Activated CD4-positive, alpha-beta memory T cell treated with anti-CD3 and anti-CD28 coated beads for 36 hours (primary cell): ENCODE measurements at places on chromosomes 5 and 9. TPM values are rescaled to one million over a fixed set of nuclear protein-coding genes. Genes with fewer than 3 reads are reported as not detected.

DNA sequence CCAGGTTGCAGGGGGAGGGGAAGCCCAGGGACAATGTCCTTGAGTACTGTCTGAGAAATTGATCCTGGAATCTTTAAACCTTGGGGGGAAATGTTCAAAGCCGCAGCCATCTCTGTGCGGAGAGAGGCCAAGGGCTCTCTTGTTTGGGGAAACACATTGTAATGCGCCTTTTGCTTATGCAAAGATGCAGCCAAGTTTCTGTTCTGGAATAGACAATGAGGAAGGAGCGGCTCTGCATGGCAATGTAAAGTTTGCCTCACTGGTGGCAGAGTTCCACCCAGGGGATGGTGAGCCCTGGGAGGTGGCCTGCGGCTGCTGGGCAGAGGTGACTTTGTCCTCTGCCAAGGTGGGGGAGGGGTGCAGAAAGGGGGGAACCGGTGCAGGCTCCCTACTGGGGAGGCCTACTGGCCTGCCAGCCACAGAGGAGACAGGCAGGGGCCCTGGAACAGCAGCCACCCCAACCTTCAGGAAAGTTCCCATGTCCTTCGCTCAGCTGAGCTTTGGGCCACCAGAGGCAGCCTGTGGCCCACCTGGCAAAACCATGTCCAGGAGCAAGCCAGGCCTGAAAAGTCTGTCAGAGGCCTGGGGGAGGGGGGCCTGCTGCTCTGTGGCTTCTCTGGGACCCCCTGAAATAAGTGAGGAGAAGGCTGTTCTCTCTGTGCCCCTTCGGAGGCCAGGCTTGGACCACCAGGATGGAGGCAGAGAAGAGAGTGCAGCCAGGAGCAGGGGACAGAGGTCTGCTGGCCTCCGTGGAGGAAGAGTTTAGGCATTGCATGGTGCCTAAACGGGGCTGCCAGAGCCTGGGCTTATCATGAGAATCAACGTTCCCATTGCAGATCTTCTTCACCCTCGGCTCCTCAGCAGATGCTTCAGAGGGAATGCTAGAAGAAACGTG lies 127.8 kb downstream of the ZNF354C start:
- no peak overlapping the region for H3K4me3 ChIP-seq
- H3K4me1 ChIP-seq: no peaks in the 10 kb centered on the region
- no peaks in the 10 kb centered on the region for H3K36me3 ChIP-seq
- peaks cover 6% of the 10 kb centered on the region for H3K27me3 ChIP-seq
- H3K27ac ChIP-seq: no peak overlapping the region

FCHO2 gene
- total RNA-seq: 1.3 TPM

DNA sequence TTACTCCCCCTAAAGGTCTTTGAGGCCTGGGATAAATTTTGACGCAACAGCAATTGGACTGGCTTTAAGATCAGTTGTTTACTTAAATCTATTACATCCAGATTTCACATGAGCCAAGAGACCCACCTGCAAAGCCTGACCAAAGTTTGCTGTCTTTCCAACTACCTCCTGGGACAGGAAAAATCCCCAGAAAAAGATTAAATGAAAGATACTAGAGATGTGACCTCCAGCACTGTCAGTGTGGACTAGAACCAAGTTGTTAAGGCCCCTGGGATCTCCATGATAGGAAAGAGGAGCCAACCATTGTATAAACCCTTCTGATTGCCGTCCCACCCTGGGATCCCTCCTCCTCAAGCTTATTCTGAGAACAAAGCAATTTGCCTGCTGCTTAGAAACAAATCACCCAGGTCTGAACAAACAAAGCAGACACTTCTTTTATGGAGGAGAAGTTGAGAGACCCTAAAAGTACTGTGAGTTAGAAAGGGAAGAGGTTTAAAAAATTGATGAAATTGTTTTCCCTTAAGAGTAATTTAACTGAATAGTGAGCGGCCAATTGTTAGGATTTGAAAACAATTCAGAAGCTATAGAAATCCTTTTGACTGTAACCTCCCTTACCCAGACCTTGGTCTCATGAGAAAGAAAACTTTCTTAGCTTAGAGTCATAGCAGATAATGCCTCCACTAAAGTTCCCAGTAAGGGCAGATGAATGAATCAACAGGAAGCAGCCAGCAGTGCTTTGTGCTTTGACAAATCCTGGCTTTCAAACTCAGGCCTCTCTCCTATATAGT lies 255.2 kb downstream of the TMEM167A start:
- no peak overlapping the region for H3K27ac ChIP-seq
- peaks cover 9% of the 10 kb centered on the region for H3K4me1 ChIP-seq
- no peaks in the 10 kb centered on the region for H3K27me3 ChIP-seq
- no peak for DNase-seq

- no peak overlapping the region for H3K27ac ChIP-seq
- H3K27me3 ChIP-seq: no peaks in the 10 kb centered on the region
- H3K36me3 ChIP-seq: no peaks in the 10 kb centered on the region
- H3K4me1 ChIP-seq: peaks cover 17% of the 10 kb centered on the region
Measured at GRCh38 chr9:123248630-123249029, 19.8 kb downstream of the STRBP start.

DNA sequence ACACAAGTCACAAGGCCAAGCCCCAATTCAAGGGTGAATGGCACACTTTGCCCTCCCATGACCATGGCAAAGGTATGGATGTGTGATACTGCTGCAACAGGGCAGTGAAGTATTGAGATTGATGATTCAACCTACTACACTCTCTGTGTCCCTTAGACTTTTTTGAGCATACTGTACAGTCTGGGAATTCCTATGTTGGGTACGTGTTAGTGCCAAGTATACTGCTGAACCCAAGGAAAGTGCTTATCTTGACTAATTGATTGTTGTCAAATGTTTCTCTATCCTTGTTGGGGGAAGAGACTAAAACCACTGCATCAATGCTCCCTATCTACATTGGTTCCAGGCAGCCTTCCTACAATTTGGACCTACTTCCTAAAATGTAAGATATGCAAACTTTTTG lies 93.7 kb downstream of the NDFIP1 start:
- no peak overlapping the region for H3K27ac ChIP-seq
- DNase-seq: no peak
- no peak overlapping the region for H3K4me3 ChIP-seq
- no peaks in the 10 kb centered on the region for H3K4me1 ChIP-seq
- H3K27me3 ChIP-seq: no peaks in the 10 kb centered on the region

GRCh38 chr5:67149951-67150523 lies 46.6 kb downstream of the CD180 start:
- no peaks in the 10 kb centered on the region for H3K27me3 ChIP-seq
- no peaks in the 10 kb centered on the region for H3K4me1 ChIP-seq
- peaks cover 30% of the 10 kb centered on the region for H3K36me3 ChIP-seq
- no peak overlapping the region for H3K4me3 ChIP-seq
- H3K27ac ChIP-seq: no peak overlapping the region

PCDHGA9 gene
- not detected for total RNA-seq

SPINK7 gene
- not detected for total RNA-seq

CARD6 gene
- total RNA-seq: 1.7 TPM

- no peak overlapping the region for H3K4me3 ChIP-seq
- no peak overlapping the region for H3K27ac ChIP-seq
- H3K36me3 ChIP-seq: no peaks in the 10 kb centered on the region
- DNase-seq: no peak
- H3K4me1 ChIP-seq: no peaks in the 10 kb centered on the region
- peaks cover 21% of the 10 kb centered on the region for H3K27me3 ChIP-seq
Measured at GRCh38 chr5:128532127-128532526, 5.9 kb downstream of the FBN2 start.

ARID3C gene
- 0.17 TPM for total RNA-seq

DNA sequence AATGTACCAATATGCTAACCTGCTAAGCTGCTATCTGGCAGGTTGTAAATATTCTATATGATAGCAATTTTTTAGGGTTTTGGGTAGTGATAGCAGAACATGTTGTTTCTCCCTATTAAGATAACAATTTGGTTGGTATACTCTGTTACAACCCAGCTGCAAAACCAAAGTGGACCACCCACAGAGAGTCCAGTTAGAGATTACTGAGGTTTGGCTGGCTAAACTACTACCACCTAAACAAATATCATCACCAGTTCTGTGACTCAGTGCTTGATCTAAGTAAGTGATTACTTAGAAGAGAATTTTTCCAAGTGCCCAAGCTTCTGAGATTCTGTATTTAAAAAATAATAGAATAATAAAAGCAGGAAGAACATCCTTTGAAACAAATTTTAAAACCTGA lies 72.3 kb downstream of the XRCC4 start:
- no peak overlapping the region for H3K4me3 ChIP-seq
- H3K27me3 ChIP-seq: no peaks in the 10 kb centered on the region
- no peak for DNase-seq
- no peak overlapping the region for H3K27ac ChIP-seq
- H3K36me3 ChIP-seq: peaks cover 7% of the 10 kb centered on the region

- peaks cover 17% of the 10 kb centered on the region for H3K4me1 ChIP-seq
- H3K4me3 ChIP-seq: no peak overlapping the region
- H3K36me3 ChIP-seq: no peaks in the 10 kb centered on the region
- no peak overlapping the region for H3K27ac ChIP-seq
- H3K27me3 ChIP-seq: no peaks in the 10 kb centered on the region
- no peak for DNase-seq
Measured at GRCh38 chr9:97978371-97979130, 4.6 kb upstream of the ANP32B start.

DNA sequence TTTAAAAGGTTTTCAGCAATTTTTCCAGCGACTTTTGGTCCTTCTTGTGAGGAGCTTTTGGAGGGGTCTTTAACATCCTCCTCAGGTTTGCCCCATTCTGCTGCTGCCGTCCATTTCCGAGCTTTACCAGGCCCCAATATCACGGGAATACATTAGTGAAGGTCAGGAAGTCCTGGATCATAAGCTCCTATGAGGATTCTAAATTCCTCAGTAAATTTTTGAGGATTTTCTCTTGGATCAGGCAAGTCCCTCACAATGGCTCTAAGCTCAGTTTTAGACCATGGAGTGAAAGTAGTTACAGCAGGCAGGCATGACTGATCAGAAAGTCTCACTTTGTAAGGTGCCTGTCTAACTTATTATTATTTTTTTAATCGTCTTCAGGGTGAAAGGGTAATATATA lies 17.2 kb upstream of the GBGT1 start:
- peaks cover 12% of the 10 kb centered on the region for H3K27me3 ChIP-seq
- no peaks in the 10 kb centered on the region for H3K36me3 ChIP-seq
- DNase-seq: no peak
- H3K27ac ChIP-seq: no peak overlapping the region
- H3K4me3 ChIP-seq: no peak overlapping the region
- H3K4me1 ChIP-seq: peaks cover 17% of the 10 kb centered on the region

DNA sequence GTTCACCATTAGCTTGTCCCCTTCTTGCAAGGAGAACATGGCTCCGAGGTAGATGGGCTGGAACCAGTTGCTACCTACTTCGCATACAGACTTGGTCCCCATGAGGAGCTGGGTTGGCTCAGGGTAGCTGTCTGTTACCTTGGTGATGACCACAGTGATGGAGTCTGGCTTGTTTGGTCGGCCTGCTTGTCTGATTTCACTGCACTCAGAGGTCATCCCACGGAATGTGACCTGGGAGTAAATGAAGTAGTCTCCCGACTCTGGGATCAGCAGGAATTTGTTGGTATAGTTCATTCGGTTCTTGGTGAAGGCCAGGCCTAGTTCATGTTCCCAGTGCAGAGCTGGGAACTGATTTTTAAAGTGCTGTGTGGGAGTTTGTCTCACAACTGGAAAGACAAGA lies 15.3 kb downstream of the TNFSF15 start:
- H3K4me3 ChIP-seq: no peak overlapping the region
- no peaks in the 10 kb centered on the region for H3K4me1 ChIP-seq
- no peak for DNase-seq
- H3K27me3 ChIP-seq: no peaks in the 10 kb centered on the region

TSSK1B gene
- not detected for total RNA-seq

- no peaks in the 10 kb centered on the region for H3K4me1 ChIP-seq
- H3K36me3 ChIP-seq: no peaks in the 10 kb centered on the region
- H3K27me3 ChIP-seq: peaks cover 7% of the 10 kb centered on the region
- no peak overlapping the region for H3K4me3 ChIP-seq
Measured at GRCh38 chr9:78448960-78449673, 152.2 kb downstream of the PSAT1 start.

DNA sequence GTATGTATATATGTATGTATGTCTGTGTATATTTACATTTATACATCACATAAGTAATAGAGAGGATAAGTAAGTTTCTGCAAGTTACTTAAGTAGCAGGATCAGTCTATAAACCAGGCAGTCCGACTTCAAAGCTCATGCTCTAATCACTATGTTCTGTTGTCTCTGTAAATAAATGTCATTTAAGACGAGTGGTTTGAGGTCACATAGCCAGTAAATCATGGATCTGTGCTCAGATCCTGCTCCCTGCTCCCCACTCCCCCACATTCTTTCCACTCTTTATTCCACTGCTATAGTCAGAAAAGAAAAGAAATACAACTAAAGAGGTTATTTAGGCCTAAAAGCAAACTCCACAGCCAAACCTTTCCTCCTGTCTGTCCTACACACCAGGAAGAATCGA lies 90.4 kb downstream of the SERINC5 start:
- H3K4me3 ChIP-seq: no peak overlapping the region
- no peaks in the 10 kb centered on the region for H3K27me3 ChIP-seq
- peaks cover 73% of the 10 kb centered on the region for H3K36me3 ChIP-seq
- peaks cover 60% of the 10 kb centered on the region for H3K4me1 ChIP-seq

DNA sequence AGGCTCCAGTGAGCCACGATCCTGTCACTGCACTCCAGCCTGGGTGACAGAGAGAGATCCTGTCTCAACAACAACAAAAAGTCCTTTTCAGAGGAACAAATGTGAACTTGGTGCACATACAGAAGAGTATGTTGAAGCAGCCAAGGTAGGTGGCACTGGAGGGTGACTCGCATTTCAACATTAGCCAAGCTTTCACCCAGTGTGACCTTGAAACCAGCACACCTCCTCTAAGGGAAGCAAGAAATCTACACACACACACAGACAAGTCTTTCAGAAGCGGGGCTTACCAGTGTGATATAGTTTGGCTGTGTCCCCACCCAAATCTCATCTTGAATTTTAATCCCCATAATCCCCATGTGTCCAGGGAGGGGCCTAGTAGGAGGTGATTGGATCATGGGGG lies 225.2 kb downstream of the SEMA5A start:
- no peak for DNase-seq
- no peaks in the 10 kb centered on the region for H3K27me3 ChIP-seq
- no peaks in the 10 kb centered on the region for H3K4me1 ChIP-seq
- no peaks in the 10 kb centered on the region for H3K36me3 ChIP-seq
- H3K27ac ChIP-seq: no peak overlapping the region

PRRX2 gene
- total RNA-seq: 0.58 TPM

DNA sequence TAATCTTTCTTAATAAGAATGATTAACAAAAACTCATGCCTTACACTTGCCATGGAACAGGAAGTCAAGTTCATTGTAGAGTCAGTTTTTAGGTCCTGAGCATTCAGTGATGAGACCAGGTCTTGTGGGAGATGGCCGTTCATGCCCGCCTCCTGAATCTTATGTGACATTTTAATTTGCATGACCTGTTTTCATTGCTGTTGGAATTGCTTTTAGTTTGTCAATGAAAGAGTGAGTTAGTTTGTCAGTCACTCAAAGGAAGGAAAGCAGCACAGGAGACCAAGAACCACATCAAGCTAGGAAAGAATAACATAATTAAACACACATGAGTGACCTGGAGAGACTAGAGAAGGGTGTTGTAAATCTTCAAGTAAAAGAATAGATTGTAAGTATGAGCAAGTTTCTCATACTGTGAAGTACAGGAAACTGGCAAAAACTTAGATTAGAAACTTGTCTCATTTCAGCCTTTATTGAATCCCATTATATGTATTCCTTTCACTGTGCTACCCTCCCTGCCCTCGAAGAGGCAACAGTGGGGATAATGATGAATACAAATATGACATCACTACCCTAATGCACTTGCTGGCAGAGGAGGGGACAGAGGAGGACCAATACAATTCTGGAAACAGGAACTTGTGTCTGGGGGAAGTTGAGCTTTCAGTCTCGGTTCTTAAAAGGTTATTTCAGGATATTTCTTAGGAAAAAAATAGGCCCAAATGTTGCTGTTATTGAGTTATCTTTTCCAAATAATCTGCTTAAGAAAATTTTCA lies 64.3 kb upstream of the C6 start:
- no peak for DNase-seq
- H3K27me3 ChIP-seq: no peaks in the 10 kb centered on the region
- H3K36me3 ChIP-seq: no peaks in the 10 kb centered on the region
- H3K4me1 ChIP-seq: no peaks in the 10 kb centered on the region
- no peak overlapping the region for H3K27ac ChIP-seq
